ENCODE measurements at places on chromosomes 6 and 20. TPM values are rescaled to one million over a fixed set of nuclear protein-coding genes. Genes with fewer than 3 reads are reported as not detected.

- no peak for DNase-seq
Measured at GRCh38 chr20:7977709-7978108, 37.5 kb upstream of the HAO1 start.

DNA sequence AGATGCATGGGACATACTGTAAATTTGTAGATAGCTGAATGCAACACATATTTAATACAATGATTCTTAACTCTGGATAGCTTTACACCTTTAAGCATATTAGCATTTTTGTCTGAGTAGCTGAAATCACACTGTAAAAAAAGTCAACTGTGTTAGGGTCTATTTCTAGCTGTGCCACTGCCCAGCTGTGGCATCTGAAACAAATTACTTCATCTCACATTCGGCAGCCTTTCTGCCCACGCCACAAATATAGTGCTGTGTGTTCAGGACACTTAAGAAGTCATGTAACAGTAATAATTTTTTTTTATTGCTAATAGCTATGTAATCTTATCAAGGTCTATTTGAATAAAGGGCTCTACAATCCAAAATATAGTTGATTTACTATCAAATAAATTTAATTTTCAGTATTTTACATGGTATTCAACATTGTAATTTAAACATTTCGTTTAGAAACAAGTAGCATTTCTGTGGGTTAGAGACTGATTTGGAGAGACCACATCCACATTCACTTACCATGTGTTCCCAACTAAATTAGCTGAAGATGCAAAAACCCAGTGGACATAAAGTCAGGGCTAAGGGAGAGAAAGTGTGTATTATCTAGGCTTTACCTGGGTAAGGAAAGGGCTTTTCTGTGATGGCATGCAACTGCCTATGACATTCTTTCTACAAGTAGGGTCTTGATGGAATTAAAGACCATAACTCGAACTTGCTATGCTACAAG, 276.7 kb downstream of the PLCB1 start:
- no peak for DNase-seq

GRCh38 chr6:79617518-79617941, 13.6 kb upstream of the SH3BGRL2 start:
- DNase-seq = no peak

DNA sequence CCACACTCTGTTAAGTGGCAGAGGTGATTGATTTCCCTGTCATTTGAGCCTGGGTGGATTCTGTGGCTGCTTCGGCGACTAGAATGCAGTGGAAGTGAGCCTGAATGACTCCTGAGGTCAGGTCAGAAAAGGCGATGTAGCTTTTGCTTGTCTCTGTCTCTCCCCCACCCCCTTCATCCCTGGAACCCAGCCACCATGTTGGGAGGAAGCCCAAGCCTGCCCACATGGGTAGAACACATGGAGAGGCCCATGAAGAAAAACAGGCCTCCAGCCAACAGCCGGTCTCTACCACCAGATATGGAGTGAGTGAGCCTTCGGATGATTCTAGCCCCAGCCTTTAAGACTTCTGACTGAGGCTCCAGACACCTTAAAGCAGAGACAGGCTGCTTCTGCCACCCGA, 181.0 kb downstream of the TFAP2C start:
- no peak for DNase-seq

DNA sequence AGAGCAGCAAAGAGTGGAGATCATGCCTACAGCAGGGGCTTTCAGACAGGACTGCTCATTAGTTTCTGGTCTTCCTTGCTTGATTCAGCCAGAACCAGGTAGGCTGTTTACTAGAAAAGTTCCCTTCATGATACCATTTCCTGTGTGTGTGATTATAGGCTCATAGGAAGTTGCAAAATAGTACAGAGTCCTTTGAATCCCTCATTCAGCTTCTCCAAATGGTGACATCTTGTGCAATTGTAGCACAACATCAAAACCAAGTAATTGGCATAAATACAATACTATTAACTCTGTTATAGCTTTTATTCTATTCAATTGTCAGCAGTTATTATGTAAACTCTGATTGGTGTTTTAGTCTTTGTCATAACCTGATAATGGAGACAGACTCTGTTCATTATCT, 347.3 kb upstream of the CDH4 start:
- DNase-seq = no peak

- DNase-seq = no peak
Measured at GRCh38 chr6:120771019-120771418, 563.3 kb downstream of the TBC1D32 start.

GRCh38 chr6:142735204-142735603, 209.8 kb downstream of the HIVEP2 start:
- DNase-seq = no peak

GRCh38 chr6:148389086-148389485, 46.4 kb downstream of the SASH1 start:
- no peak for DNase-seq

DNA sequence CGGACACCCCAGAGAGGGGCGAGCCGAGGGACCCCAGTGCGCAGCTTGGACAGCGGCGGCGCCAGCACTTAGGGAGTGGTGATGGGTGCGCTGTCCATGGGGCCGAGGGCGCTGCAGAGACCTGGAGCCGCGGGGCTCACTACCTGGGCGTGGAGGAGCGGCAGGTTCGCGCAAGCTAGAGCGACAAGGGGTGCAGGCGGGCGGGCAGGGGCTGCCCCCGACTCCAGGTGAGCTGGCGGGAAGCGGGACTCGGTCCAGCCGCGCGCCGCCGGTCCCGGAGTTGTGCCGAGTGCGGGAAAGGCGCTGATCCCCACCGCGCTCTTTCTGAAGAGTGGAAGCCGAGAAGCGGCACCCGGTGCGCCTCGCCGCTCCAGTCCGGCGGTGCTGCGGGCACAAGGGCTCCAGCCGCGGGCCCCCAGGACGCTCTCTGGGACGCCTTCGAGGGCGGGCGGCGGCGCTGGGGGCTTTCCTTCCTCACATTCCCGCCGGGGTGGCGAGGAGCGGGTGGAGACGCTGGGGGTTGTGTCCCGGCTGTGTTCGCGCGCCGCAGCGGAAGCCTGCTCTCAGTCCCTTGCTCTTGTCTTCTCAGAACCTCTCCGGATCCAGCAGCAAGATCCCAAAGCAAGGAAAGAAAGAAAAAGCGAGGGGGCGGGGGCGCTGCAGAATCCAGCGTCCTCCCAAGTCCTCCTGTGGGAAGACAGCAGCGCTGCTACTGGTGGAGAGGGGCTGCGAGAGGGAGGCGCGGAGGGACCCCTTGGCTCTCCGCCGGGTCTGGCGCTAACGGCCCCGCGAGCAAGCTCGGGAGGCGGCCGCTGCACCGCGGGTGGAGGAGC, at the start of gene B3GAT2:
B3GAT2 (minus strand) TSS at position 610 of the 833 bp plus-strand sequence. CDS start 631 bp downstream, outside the sequence.
- DNase-seq = peak; percentile 18

- DNase-seq = no peak
Measured at GRCh38 chr6:36347621-36348020, 10.9 kb upstream of the BNIP5 start.

DNA sequence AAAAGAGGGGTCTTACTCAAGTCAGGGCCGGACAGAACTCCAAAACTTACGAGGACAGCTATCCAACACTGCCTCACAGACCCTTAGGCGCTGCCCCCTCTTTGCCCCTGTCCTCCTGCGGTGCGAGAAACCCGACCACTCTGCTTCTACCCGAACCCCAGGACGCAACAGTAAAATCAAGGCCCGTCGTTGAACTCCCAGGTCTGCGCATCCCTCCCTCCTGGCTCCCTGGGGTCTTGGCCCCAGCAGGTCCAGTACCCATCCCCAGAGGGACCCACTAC, 6.4 kb downstream of the OLIG3 start:
- no peak for DNase-seq

DNA sequence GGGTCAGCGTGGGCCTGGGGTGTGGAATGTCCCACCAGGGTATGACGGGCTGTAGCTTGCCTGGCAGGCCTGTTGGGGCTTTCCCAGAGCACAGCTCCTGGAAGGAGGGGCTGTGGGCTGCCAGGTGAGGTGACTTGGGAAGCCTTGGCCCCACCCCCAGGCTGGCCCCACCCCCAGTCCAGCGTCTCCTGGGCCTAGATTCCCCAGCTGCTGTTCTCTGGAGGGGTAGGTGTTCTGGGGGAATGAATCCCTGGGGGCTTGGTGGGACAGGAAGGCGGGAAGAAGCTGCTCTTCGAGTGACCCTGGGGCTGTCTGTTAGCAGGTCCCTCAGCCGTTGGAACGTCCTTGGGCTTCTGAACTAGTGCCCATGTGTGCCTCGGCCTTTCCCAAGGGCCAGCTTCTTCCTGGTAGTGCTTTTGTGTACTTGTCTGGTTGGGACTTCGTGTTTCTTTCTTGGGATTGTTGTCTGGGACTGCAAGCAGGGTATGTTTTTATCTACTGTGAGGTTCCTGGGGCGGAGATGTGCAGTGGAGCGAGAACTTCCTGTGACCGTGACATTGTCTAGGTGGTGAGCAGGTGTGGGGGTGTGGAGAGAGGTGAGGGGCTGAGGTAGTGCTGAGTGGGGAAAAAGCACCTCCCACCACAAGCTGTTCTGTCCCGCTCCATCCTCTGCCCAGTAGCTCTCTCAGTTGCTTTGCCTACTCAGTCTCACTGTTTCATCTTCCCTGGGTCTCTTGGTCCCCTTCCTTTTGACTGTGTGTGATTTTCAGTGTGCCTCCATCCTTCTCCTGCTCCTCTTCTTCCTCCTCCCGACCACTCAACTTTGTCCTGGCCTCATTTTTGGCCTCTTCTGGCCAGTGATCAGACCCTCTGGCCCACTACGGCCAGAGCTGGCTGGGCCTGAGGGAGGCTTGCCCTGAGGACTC, 1.3 kb upstream of the DDR1 start:
- DNase-seq = no peak

GRCh38 chr20:31569163-31570020, 35.7 kb upstream of the ID1 start:
- peak; percentile 55 for DNase-seq

DNA sequence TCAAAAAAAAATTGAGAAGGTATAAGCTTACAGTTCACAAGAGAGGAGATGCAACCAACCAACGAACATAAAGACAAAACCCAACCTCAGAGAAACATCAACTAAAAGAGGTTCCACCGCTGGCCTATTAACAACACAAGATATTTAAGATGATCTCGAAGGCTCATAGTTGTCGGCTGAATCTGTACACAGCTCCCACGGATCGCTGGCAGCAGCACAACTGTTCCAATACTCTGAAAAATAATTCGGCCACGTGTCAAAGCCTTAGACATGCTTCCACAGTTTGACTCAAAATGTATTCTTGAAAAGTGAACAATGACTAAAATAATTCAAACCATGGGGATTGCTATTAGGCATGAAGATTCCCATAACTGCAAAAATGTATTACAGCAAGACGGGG, 13.7 kb downstream of the EXOC2 start:
- no peak for DNase-seq

- DNase-seq = no peak
Measured at GRCh38 chr6:1271071-1271763, 40.7 kb upstream of the FOXQ1 start.

- DNase-seq = no peak
Measured at GRCh38 chr6:104505838-104506237, 353.9 kb downstream of the HACE1 start.

The MAS1 gene
- total RNA-seq = not detected

The SLC17A2 gene
- not detected for total RNA-seq

The ENPP4 gene
- total RNA-seq = 3.8 TPM

Measured in naive thymus-derived CD4-positive, alpha-beta T cell (primary cell).